PC-9 (cell line): ENCODE measurements at places on chromosomes 6 and 20. TPM values are rescaled to one million over a fixed set of nuclear protein-coding genes. Genes with fewer than 3 reads are reported as not detected.
A peak's percentile ranks its signal among the peaks of the same experiment; 100 is the strongest.

SASH1 gene
- total RNA-seq, result 32.9 and 35.5 TPM in 2 replicates

HLA-DOA gene
- total RNA-seq, result not detected in 2 replicates

- DNase-seq, result no peak
- H3K36me3 ChIP-seq, result no peaks in the 10 kb centered on the region
- no peak overlapping the region for H3K27ac ChIP-seq
- H3K4me3 ChIP-seq, result no peak overlapping the region
Measured at GRCh38 chr6:112439432-112439831, 92.3 kb downstream of the RFPL4B start.

DNA sequence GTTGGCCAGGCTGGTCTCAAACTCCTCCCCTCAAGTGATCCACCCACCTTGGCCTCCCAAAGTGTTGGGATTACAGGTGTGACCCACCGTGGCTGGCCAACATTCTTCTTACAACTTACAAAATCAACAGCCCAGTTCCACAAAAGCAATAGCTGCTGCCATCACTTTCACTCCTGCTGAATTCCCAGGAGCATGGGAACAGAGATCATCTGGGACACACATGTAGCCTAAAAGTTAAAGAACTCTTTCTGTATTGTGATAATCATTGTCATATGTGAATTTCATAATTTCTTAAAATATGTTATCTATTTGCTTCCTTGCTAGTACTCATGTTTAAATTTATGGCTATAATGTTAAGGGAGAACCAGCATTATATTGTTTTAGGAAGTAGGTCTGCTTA is 51.7 kb downstream of the NCOA6 start:
- no peak overlapping the region for H3K4me3 ChIP-seq
- no peak for DNase-seq
- H3K27me3 ChIP-seq, result no peaks in the 10 kb centered on the region

GRCh38 chr20:8060977-8061376 is 41.4 kb upstream of the TMX4 start:
- H3K36me3 ChIP-seq, result no peaks in the 10 kb centered on the region
- H3K4me3 ChIP-seq, result no peak overlapping the region
- no peak overlapping the region for H3K27ac ChIP-seq
- H3K4me1 ChIP-seq, result no peaks in the 10 kb centered on the region

GRCh38 chr20:38217791-38218565 is 42.6 kb downstream of the KIAA1755 start:
- H3K4me3 ChIP-seq, result no peak overlapping the region
- no peaks in the 10 kb centered on the region for H3K27me3 ChIP-seq
- H3K27ac ChIP-seq, result peak overlapping the region; percentile 52; the same call in 1 of the 2 replicates
- peak; percentile 78 for DNase-seq

DNA sequence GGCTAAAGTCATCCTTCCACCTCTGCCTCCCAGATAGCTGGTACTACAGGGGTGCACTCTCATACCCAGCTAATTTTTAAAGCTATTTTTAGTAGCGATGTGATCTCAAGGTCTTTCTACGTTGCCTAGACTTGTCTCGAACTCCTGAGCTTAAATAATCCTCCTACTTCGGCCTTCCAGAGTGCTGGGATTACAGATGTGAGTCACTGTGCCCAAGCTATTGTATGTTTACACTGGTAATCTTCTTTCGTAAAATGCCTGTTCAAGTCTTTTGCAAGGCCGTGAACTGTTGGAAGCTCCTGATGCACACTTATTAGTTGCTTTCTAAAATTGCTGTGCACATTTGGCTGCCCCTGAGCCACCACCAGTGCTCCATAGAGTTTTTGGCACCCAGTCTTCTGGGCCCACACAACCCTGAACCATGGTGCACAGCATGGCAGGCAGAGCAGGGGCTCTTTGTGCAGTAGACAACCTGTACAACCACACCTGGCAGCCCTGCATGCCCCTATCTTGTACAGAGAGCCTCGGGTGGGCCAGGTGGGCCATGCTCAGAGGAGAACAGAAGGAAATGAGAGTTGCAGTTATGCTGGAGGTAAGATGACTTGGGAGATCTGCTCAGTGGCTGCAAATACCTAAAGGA is 33.3 kb downstream of the PDRG1 start:
- H3K27ac ChIP-seq, result no peak overlapping the region
- no peaks in the 10 kb centered on the region for H3K4me1 ChIP-seq

- peak overlapping the region; percentile 91 for H3K27ac ChIP-seq
- H3K4me3 ChIP-seq, result peak overlapping the region; percentile 95
- no peak for DNase-seq
Measured at GRCh38 chr6:4021854-4022695, 56.9 kb downstream of the FAM217A start.

DNA sequence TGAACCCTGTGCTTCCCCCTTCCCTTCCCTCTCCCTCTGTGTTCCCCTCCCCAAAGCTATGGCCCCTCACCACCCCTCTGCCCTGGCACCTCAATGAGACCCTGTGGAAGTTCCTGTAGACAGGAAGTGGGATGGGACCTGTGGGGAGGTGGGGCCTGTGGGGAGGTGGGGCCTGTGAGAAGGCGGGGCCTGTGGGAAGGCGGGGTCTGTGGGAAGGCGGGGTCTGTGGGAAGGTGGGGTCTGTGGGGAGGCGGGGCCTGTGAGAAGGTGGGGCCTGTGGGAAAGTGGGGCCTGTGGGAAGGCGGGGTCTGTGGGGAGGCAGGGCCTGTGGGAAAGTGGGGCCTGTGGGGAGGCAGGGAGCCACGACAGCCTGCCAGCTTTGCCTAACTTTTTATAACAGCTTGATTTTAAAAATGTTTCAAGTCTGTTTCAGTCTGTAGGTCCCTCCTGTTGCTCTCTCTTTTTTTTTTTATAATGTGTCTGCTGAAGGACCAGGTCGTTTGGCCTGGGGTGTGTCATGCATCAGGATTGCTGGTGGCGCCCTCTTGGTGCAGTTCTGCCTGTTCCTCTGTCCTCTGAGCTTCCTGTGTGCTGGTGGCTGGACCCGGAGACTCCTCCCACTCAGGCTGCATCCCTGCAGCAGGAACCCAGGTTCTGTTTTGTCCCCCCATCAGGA is 70.5 kb upstream of the SLCO4A1 start:
- no peaks in the 10 kb centered on the region for H3K4me1 ChIP-seq
- H3K27me3 ChIP-seq, result peaks cover 94% of the 10 kb centered on the region
- H3K4me3 ChIP-seq, result no peak overlapping the region
- no peaks in the 10 kb centered on the region for H3K36me3 ChIP-seq

- no peak overlapping the region for H3K27ac ChIP-seq
- 0 out of 2 replicates have a peak, but pooled peaks cover 3% of the 10 kb centered on the region for H3K36me3 ChIP-seq
- DNase-seq, result no peak
- no peaks in the 10 kb centered on the region for H3K27me3 ChIP-seq
- no peaks in the 10 kb centered on the region for H3K4me1 ChIP-seq
Measured at GRCh38 chr6:154865291-154865690, 129.8 kb upstream of the TIAM2 start.
